Dermis microvascular lymphatic vessel endothelial cell (primary cell): ENCODE measurements at places on chromosomes 3 and 15.
A peak's percentile ranks its signal among the peaks of the same experiment; 100 is the strongest.

- DNase-seq, result no peak
Observed at GRCh38 chr3:194307849-194308248, 43.3 kb downstream of the CPN2 start.

DNA sequence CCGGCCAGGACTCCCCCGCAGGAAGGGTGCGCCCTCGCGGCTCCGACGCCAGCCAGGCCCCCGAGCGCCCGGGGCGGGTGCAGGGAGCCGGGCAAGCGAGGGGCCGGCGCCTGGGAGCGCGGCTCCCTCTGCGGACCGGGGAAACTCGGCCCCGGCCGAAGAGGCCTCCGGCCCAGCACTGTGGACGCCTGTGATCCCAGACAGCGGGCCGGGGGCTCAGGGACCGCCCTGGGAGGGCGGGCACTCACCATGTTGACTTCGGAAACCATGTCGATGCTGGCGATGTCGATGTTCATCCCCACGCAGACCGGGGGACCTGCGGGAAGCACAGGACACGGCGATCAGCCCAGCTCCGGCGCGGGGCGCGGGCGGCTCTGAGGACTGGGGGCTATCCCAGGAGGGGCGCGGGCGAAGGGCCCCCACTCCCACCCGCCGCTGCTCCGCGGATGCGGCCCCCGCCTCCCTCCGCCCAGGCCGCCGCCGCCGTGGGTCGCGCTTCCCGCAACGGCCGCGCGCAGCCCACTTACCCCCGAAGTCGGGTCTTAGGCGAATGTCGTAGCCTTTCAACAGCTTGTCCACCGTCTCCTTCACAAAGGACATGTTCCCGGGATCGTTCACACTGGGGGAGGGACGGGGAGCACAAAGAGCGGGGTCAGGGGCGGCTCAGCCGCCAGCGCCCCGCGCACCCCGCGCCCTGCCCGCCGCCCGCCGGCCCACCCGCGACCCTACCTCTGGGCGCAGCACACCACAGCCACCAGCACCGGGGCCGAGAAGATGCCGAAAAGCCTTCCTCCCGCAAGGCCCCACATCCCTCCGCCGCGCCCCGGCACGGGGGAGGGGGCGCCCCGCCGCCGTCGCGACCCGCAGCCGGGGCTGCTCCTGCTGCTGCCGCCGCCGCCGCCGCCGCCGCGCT is at the start of gene GABRB3:
GABRB3 (minus strand) TSS at position 913 of the 913 bp plus-strand sequence.
- DNase-seq, result no peak

DNA sequence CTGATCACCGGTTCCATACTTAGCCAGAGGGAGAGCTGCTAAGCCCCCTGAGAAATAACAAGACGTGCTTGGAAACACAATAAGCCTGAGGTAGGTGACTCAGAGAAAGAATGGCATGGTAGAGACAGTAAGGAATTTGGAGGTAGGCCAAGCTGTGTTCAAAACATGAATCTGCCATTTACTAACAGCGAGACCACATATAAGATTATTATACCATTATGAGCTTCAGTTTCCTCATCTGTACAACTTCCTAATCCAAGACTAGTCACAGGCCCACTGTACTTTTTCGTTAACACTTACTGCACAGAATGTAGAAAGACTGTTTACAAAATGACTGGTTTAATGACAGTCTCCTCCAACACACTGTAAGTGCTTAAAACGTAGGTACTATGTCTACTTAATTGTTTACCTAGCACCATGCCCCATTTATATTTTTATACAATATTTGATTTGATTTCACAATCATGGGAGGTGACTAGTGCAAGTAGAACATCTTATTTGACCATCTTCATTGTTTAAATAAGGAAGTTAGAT is 25.7 kb downstream of the ATOSA start:
- DNase-seq, result peak; percentile 92

- DNase-seq, result no peak
Observed at GRCh38 chr3:54171509-54171908, 49.2 kb downstream of the CACNA2D3 start.

- DNase-seq, result peak; percentile 69
Observed at GRCh38 chr3:50299929-50300680, 900 bp upstream of the HYAL3 start.
